Activated naive CD4-positive, alpha-beta T cell treated with anti-CD3 and anti-CD28 coated beads, Interleukin-2, amount 50 U/mL, for 16 hours (primary cell): ENCODE measurements at places on chromosomes 7 and 10.
A peak's percentile ranks its signal among the peaks of the same experiment; 100 is the strongest.

DNA sequence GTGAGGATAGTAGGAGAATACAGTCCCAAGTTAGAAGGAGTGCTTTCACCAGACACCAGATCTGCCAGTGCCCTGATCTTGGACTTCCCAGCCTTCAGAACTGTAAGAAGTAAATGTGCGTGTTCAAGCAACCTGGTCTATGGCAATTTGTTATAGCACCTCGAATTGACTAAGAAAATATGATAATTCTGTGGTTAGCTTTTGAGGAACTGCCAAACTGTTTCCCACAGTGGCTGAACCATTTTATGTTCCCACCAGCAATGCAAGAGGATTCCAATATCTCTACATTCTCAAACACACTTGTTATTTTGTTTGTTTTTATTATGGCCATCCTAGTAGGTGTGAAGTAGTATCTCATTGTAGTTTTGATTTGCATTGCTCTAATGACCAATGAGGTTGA lies 47.0 kb downstream of the RBM20 start:
- no peak for DNase-seq

DNA sequence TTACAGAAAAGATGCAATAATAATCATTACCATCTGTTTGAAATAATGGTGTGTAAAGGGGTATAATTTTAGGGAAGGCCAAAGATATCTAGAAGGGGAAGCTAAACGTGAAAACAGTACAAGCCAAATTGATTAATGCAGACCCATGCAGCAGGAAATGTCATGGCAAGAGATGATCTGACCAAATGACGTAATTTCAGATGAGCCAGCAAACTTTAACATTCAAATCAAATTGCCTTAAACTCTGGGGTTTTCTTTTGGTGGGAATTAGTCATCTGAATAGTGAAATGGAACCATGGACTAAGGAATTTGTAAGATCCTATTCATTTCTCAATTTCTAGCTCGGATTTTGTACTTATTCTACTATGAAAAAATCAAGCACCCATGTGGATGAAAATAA lies 21.4 kb upstream of the SCIN start:
- DNase-seq: no peak

- DNase-seq: no peak
These were observed 25.2 kb downstream of the GRID1 start for GRCh38 chr10:86341361-86341811.

GRCh38 chr7:64551375-64552142 lies 11.3 kb downstream of the ZNF680 start:
- DNase-seq: no peak

DNA sequence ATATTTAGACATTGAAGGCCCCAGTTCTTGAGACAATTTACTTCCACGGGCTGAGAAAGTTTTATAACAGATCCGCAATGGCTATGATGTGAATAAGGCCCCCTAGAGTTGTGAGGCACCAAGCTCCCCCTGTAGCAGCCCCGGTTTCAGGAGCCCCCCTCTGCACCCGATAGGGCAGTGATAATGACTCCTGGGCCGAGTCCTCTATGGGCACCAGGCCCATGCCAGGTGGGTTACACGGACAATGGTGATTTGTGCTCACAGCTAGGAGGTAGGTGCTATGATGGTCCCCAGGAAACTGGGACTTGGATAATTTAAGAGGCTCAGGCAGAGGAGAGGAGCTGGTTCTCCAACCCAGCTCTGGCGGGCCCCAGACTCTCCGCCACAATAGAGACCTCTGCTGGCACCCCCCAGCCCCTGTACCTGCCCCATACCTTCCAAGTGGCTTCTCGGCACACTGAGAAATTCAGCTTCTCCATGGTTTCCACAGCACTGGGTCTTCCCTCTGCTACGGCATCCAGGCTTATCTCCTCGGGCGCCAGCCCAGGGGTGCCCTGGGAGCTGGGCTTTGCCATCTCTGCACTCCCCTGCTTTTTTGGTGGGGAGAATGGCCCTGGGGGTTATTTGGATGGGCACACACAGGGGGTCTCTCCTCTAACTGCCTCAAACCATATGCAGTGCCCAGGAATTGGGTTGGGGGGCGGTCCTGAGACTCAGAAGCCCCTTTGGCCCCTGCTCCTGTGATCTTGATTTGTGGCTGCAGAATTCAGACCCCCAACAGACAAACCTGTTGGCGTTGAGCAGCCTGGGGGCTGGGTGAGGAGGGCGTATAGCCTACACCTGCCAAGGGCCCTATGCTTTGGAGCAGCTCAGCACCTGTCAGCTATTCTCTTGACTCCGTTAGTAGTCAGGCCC lies 12.2 kb upstream of the KCP start:
- no peak for DNase-seq

DNA sequence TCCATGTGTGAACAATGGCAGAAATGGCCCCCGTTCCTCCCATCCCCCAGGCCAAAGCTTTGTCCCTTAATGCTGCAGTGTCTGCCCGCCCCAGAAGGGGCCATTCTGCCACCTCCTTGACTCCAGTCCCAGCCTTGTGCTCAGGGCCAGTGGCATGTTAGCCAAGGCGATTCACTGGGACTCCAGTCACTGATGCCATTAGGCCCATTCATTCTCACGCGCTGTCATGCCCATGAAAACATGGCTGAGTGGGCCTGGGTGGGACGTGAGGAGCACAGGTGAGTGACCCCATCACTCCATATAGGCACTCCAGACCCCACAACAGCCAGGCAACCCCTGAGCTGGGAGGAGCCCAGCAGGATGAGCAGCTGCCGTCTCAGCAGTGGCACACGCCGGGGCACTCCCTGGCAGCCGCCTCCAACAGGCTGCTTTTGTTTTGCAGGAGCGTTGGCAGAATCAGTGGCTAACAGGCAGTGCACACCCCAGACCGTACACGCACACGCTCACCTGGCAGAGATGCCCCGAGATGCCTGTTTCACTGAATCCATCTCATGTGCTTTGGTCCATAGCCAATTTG lies 79.5 kb downstream of the TCERG1L start:
- no peak for DNase-seq

GRCh38 chr7:151249034-151249731 lies 689 bp upstream of the SMARCD3 start:
- peak; percentile 54 for DNase-seq

DNA sequence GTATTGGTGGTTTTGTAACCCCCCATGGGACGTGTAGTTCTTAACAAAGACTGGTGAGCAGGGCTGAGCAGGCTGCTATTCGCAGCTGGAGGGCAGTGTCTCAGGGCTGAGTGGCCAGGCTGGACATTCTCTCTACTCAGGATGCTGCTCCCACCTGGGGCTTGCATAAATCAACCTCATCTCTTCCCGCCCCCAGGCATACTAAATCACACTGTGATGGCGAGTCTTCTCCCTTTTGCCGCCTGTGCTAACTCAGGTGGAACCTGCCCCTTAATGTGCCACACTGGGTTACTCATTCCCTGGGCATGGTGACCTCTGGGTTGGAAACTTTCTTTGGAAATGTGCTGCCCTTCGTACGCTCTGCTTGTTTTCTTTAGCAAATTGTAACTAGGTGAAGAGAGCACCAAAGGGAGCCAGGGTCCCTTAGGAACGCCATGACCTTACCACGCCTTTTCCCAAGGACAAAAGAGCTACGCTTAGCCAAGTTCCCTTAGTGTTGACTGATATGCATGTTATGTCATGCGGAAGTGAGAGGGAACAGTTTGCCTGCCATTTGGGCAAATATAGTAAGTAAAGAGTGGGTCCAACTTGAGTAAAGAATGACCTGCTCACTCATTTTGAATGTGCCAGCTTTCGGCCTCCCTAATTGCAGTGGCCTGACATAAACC lies 40.4 kb upstream of the COBL start:
- DNase-seq: no peak

DNA sequence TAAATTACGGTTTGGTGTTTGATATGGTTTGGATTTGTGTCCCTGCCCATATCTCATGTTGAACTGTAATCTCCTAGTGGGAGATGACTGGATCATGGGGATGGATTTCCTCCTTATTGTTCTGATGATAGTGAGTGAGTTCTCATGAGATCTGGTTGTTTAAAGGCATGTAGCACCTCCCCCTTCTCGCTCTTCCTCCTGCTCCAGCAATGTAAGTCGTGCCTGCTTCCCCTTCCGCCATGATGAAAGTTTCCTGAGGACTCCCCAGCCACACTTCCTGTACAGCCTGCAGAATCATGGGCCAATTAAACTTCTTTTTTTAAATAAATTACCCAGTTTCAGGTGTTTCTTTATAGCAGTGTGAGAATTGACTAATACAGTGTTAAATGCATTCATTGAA lies 116.6 kb downstream of the DOCK4 start:
- no peak for DNase-seq

- DNase-seq: no peak
These were observed 16.9 kb downstream of the PCGF6 start for GRCh38 chr10:103333934-103334520.

DNA sequence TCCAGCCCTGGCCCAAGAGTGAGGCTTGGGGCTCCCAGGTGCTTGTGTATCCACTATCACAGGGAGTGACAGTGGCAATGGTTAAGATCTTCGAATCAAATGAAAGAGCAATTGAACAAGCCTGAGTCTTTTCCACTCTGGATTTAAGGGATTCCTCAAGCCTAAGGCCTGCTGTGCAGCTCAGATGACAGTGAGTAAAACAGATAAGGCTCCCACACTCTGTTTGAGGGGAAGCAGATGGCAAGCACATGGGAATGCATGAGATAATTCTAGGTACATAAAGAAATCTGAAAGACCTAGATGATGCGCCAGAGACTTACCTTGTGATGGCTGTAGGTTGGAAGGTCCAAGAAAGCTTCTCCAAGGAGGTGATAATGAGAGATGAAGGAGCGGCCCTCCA lies 95.0 kb downstream of the LRRC18 start:
- no peak for DNase-seq

GRCh38 chr10:59266321-59266720 lies 89.9 kb downstream of the PHYHIPL start:
- DNase-seq: no peak

GRCh38 chr10:19772972-19773371 lies 43.3 kb upstream of the PLXDC2 start:
- DNase-seq: no peak

GRCh38 chr7:77326131-77326530 lies 90.0 kb downstream of the GSAP start:
- DNase-seq: no peak

- DNase-seq: no peak
These were observed 176.2 kb upstream of the ZMIZ1 start for GRCh38 chr10:78892338-78893176.

DNA sequence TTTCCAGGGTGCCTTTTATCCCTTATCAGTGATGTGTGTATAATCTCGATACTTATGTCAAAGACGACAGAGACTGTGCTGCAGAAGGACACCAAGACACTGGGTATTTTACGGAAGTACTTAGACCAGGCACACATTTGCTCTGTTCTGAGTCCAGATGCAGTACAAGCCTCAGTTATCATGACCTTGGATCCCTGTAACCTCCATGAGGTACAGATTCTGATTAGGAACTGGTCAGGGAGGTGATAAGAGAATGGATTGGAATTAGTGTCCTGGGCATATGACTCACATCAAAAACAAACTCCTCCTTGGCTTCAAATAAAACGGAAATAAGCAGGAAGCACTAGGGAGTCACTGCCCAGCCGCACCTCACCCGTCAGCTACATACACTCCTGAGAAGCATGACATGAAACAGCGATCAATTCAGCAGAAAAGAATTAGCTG lies 146.5 kb downstream of the SFMBT2 start:
- no peak for DNase-seq

DNA sequence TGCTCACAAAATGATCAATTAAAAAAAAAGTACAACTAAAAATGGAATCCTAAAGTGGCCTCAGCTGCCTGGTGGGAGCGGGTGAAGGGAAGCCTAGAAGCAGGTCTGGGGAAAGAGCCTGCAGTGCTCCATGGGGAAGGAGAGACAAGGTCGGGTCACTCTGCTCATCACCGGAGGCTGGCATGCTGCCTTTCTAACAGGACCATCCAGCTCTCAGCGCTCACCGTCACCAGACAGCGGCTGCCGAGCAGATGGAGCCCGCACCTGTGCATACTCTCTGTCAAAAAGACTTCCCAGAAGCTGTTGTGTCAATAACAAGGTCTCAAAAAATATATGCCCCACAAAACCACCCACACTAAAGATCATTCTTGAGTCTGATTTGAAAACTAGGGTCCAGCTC lies 112.8 kb downstream of the BAMBI start:
- no peak for DNase-seq

DNA sequence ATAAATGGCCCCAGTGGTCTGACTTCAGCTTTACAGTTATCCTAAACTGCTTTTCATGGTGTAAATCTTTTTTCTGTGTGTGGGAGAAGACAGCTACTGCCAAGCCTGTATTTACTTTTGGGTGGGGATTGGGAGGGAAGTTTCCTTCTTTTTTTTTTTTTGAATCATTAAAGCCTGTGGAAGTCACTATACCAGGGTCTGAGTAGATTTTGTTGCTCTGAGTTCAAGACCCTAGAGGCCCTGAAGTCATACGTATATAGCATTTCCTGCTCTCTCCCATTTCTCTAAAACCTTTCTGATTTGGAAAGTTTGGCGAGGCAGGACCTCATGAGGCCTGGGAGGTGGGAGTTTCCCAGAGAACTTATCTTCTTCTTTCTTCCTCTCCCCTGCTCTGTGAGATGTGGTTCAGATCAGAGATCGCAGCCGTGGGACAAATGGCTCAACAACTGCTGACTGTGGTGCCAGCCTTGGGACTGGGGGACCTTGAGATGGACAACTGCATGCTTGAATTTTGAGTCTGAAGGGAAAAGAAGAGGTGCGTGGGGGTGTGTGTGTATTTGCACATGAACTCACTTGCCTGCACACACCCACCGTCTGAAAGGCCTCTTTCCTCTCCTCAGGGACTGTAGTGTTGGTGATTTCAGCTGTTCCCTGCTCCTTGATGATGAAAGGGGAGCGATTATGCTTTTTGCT lies 18.1 kb downstream of the LRMDA start:
- no peak for DNase-seq

DNA sequence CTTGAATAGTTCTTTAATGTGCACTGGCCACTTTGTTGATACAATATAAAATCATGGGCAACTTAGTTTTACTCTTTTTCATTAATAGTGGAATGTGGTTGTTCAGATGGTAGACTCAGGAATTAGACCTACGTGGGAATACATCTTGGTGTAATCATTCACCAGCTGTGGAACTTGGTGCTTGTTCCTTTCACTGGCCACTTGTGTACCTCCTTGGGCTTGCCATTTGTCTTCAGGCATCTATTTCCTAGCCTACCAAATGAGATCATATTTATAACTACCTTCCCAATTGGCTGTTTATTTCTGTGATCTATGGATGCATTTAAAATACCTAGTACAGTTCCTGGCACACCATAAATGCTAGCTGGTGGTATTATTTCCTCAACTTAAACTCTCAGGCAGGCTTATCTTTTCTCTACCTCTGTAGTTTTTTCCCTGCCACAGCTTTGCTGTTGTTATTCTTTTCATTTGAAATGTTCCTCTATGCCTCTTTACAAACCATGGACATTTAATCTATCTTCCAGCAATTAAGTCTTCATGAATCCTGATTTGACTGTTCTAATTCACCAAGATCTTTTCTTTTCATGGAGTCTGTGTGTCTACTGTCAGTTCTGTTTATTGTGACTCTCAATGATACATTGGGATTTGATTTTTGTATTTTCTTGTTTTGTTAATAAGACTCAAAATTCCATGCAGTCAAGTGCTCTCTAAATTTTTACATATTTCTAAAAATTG lies 113.0 kb downstream of the ADAM22 start:
- DNase-seq: no peak
